ENCODE measurements at places on chromosomes 2 and 18. TPM values are rescaled to one million over a fixed set of nuclear protein-coding genes. Genes with fewer than 3 reads are reported as not detected.

Gene EGR4
- not detected for total RNA-seq

Gene CIB4
- total RNA-seq: not detected

Gene ACADL
- 4.7 TPM for total RNA-seq

Gene MRPL53
- total RNA-seq: 25.1 TPM

Gene CDH20
- total RNA-seq: 1.0 TPM

Gene ACTG2
- 1.6 TPM for total RNA-seq

Gene APCDD1
- 2.6 TPM for total RNA-seq

Gene SCLY
- total RNA-seq: 11.5 TPM

Gene ELAC1
- total RNA-seq: 6.3 TPM

Gene KLF7
- 13.6 TPM for total RNA-seq

Gene DSG2
- total RNA-seq: 2.6 TPM

Gene UNC80
- 2.1 TPM for total RNA-seq

Gene IL1B
- total RNA-seq: 1.0 TPM

Gene KLHL41
- total RNA-seq: 2,637 TPM

Gene SPATA3
- not detected for total RNA-seq

Gene DAW1
- not detected for total RNA-seq

Gene AGXT
- total RNA-seq: not detected

Gene FEV
- total RNA-seq: not detected

Gene C2orf80
- not detected for total RNA-seq

Gene SERPINB11
- total RNA-seq: not detected

Gene LRP1B
- 2.6 TPM for total RNA-seq

Gene PLGLB1
- 2.1 TPM for total RNA-seq

Gene STON1
- 13.0 TPM for total RNA-seq

Gene TGFA
- under 0.01 TPM for total RNA-seq

Gene IGFBP5
- total RNA-seq: 260 TPM

Gene DNAJC5G
- under 0.01 TPM for total RNA-seq

Gene MATN3
- total RNA-seq: 0.52 TPM

Gene CXCR1
- total RNA-seq: 0.52 TPM

Gene FRZB
- total RNA-seq: 6.8 TPM

Gene DAPL1
- not detected for total RNA-seq

Gene CDH7
- total RNA-seq: 0.52 TPM

Gene CPO
- total RNA-seq: not detected

Gene L3MBTL4
- 5.2 TPM for total RNA-seq

Gene CNGA3
- 0.52 TPM for total RNA-seq

Gene STAT1
- total RNA-seq: 30.3 TPM

Gene DCDC2C
- total RNA-seq: not detected

Gene VWA3B
- total RNA-seq: not detected

Gene REG1B
- total RNA-seq: not detected

Gene HOXD4
- 1.0 TPM for total RNA-seq

Gene CRYGC
- not detected for total RNA-seq

Gene RNF125
- total RNA-seq: 9.4 TPM

Gene ASXL3
- 7.3 TPM for total RNA-seq

Gene ANAPC1
- total RNA-seq: 38.6 TPM
